MCF 10A (cell line): ENCODE measurements at places on chromosomes 3 and 15. TPM values are rescaled to one million over a fixed set of nuclear protein-coding genes. Genes with fewer than 3 reads are reported as not detected.

The ANKUB1 gene
- not detected in 2 replicates for total RNA-seq

The BNC1 gene
- 68.3 and 93.5 TPM in 2 replicates for total RNA-seq

- no peak overlapping the region for H3K27ac ChIP-seq
- no peaks in the 10 kb centered on the region for H3K36me3 ChIP-seq
- no peaks in the 10 kb centered on the region for H3K27me3 ChIP-seq
- H3K4me1 ChIP-seq: peaks cover 6% of the 10 kb centered on the region
- H3K4me3 ChIP-seq: no peak overlapping the region
Measured at GRCh38 chr3:120192579-120192978, 92.4 kb downstream of the GPR156 start.

- H3K4me1 ChIP-seq: no peaks in the 10 kb centered on the region
- H3K4me3 ChIP-seq: no peak overlapping the region
- no peak for DNase-seq
- peaks cover 86% of the 10 kb centered on the region for H3K36me3 ChIP-seq
Measured at GRCh38 chr3:183862610-183863009, 22.1 kb downstream of the PARL start.

The CADPS gene
- total RNA-seq: not detected in 2 replicates

The GLCE gene
- total RNA-seq: 7.5 and 8.3 TPM in 2 replicates
